ENCODE measurements at places on chromosomes 13 and 19.

DNA sequence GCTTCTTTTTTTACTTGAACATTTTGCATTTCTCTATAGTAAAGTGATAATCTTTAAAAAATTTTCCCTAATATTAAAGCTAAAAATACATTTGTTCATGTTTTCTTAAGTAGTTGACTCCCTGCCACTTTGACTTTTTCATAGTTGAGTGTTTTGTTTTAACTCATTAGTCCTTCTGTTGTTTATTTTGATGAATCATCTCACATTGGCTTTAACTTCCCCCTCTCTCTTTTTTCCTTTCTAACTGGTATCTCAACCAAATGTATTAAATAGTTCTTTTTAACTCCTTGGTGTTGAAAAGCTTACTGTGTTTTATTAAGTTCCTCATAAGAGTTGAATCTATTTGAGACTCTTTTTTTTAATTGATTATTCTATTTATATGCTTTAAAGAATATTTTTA, 2.8 kb downstream of the TNFSF13B start:
- peak; percentile 64 for DNase-seq

DNA sequence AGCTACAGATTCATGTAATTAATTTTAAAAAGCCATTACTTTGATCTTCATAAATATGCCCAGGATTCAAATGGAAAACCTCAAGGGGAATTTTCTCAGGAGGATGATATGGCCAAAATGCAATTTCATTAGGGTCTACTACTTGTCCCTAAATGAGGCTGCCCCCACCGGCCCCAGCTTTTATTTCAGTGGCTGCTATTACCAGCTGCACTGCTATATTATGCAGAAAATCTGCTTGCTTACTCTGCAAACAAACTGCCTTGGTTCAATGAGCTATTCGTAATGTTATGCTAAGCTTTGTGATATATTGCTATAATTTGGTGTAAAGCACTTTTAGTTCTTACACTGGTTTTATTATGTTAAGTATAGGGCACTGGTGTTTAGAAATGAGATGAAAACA, 137.3 kb upstream of the TMTC4 start:
- DNase-seq, result no peak

DNA sequence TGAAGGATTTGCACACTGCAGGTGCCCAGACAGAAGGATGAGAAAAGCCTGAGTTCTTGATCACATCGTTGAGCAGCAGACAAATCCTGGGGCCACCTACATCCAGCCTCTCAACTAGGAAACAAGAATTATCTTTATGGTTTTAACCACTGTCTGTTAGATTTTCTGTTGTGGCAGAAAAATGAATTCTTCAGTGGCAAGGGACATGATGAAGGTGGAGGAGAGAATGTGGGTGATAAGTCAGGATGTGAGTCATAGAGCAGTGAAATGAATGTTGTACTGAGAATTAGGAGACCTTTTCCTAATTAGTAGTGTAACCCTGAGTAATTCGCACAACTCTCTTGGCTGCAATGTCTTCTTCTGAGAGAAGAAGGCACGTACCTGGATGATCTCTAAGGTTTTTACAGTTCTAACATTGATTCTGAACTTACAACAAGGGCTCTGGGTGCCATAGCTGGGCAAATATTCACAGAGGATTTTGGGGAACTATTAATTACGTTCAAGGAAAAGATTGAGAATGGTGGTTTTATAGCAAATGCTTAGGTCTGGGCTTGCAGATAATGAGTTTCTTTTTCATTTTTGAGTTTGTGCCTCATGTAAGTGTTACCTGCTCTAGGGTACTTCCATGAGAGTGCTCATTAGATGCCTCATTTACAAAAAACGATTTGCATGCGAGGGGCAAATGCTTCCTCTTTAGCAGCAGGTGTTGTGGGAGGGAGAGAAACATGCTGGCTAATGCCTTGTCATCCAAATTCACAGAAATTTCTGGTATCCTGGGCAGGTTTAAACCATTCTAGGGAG, 111.0 kb upstream of the KL start:
- peak; percentile 36 for DNase-seq

DNA sequence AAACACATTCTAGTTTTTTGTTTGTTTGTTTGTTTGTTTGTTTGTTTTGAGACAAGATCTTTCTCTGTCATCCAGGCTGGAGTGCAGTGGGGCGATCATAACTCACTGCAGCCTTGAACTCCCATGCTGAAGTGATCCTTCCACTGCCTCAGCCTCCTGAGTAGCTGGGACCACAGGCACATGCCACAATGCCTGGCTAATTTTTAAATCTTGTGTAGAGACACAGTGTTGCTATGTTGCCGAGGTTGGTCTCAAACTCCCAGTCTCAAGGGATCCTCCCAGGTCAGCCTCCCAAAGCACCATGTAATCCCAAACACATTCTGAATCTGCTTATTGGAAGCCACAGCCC, 15.8 kb downstream of the PLA2G4C start:
- DNase-seq, result no peak

GRCh38 chr19:16946951-16947940, 58.4 kb downstream of the F2RL3 start:
- DNase-seq, result no peak

DNA sequence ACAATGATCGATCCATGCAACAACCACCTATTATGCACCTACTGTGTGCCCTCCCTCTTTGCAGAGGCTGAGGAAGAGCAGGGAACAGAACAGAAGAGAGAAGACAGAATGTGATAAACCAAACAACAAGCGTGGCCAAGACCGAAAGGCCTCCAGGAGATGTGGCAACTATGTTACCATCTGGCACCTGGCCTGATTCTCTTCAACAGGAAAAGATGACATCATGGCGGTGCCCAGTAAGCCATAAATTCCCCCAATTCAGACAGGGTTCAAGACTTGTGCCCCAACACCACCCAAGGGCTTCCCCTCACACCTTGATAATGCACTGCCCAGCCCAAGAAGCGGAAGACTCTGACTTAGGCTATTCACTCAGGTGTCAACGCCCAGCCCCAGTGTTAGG, 44.3 kb downstream of the SLC7A1 start:
- DNase-seq, result no peak

DNA sequence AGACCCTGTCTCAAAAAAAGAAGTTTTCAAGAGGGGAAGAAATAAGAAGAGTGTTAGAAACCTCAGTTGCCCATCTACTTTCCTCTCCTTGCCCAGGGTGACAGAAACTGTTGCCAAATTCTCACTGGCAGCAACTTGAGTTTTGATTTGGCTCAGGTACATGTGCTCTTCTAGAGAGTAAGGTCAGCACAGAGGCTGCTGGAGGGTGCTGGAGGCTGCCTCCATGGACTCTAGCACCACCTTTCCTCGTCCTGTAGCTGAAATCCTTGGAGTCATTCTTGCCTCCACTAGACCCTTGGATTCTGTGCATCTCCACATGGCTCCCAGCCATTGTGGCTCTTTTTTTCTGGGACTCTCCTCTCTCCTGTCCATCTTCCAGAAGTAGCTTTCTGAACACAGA, 149.1 kb downstream of the TM9SF2 start:
- no peak for DNase-seq

DNA sequence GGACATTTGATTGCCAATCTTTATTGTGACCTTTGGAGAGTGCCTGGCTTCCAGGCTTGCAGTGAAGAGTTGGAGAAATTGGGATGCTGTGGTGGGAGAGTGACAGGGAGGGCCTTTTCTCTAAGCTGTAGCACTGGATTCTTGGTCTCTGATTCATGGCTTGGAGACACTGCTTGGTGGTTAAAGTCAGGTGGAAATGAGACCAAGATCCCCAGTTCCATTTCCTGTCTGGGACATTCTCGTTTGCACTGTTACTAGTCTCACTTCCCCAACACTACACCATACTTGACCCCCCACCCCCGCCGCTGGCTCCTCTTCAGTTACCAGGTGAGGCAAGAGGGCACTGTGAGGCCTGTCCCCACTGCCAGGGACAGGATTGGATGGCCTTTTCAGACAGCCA, 2.9 kb downstream of the SUPT5H start:
- no peak for DNase-seq

DNA sequence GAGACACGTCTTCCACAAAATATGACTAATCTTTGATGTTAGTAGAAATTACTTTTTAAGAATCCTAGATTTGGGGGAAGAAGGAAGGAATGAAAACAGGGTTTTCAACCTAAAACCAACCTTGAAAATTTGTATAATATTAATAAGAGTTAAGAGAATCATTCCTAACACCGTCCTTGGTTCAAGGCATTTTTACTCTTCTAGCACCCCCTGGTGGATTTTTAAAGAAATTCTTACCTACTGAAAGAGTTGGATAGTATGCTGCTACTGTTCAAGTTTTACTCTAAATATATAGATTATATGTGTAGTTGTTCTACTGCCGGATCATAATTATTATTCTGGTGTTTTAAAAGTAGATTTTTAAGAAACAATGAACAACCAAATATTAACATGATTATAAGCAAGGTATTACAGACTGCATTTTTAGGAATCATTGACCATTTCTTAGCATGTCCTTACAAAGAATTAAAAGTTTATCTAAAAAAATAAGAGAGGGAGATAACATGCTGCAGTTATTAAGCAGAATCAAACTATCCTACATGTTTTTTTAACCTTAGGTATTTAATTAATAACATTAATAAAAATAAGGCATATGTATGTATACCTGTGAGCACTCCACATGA, 7.4 kb upstream of the SLITRK6 start:
- DNase-seq, result peak; percentile 85

DNA sequence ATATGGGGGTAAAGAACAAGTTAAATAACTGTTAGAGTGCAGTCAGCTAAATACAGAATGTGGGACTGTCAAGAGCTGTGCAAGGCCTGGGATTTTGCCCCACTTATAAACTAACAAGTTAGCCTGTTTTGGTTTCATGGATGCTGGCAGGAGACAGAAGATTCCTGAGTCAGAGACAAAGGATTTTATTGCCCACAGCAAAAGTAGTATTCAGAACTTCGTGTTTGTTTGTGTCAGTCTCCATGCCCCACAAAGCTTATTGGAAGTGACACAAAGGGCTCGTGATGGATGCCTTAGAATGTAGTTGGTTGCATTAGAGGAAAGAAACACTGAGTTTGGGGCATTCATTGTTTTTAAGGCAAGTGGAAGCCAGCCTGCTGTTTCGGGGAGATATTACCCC, 22.2 kb upstream of the SPRYD7 start:
- no peak for DNase-seq

- DNase-seq, result no peak
Measured at GRCh38 chr13:103351035-103351828, 285.0 kb upstream of the SLC10A2 start.

GRCh38 chr13:78596399-78596735, 7.0 kb downstream of the POU4F1 start:
- DNase-seq, result no peak

GRCh38 chr19:35355791-35356460, 2.3 kb upstream of the FFAR3 start:
- DNase-seq, result no peak

- no peak for DNase-seq
Measured at GRCh38 chr19:54425382-54425723, 10.1 kb downstream of the TTYH1 start.

DNA sequence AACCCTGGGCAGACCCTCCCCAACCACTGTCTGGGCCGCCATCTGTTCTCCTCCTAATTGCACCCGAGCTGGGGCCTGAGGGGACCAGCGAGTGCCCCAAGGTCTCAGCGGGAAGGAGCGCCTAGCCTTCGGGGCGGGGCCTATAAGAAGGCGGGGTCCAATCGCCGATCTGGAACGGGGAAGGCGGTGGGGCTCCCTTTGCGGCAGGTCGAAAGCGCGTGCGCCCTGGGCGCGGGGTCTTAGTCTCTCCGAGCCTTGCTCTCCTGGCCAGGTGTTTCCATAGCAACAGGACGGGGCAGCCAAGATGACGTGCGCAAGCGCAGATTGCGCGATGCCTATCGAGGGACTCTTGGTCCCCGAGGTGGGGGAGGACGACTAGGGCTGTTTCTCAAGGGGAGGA, 2.8 kb downstream of the MAST1 start:
- peak; percentile 72 for DNase-seq

DNA sequence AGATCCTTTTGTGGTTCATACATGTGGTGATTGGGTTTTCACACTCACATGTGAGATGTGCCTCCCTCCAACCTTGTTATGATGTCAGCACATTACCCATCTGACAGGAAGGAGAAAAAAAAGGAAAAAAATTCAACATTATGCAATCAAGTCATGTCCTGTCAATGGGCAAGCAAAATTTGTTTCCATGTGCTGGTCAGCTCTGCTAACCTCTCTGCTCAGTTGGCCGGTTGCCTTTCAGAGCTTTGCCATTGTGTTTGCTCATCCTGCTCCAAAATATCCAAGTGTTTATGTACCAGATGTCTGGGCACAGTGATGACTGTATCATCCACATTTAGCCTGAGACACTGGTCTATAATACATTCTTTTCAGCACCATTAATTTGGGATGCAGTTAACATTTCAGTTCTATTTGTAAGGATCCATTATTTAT, 27.0 kb upstream of the METTL21C start:
- no peak for DNase-seq

DNA sequence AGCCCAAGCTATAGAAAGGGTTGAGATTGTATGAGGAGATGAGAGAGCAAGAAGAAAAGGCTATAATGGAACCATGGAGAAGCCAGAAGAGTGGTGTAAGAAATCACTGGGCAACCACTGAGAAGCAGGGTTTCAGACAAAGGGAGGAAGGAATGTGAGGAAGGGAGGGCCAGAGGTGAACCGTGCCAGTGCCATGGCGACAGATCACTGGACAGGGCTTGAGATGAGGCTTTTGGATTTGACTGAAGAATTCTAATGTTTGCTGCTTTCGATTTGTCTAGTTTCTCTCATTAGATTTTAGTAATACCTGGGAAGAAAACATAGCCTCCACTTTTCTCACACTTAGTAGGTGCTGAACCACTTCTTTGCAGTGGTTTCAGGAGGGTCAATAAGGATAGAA, 6.3 kb upstream of the GPR183 start:
- no peak for DNase-seq

DNA sequence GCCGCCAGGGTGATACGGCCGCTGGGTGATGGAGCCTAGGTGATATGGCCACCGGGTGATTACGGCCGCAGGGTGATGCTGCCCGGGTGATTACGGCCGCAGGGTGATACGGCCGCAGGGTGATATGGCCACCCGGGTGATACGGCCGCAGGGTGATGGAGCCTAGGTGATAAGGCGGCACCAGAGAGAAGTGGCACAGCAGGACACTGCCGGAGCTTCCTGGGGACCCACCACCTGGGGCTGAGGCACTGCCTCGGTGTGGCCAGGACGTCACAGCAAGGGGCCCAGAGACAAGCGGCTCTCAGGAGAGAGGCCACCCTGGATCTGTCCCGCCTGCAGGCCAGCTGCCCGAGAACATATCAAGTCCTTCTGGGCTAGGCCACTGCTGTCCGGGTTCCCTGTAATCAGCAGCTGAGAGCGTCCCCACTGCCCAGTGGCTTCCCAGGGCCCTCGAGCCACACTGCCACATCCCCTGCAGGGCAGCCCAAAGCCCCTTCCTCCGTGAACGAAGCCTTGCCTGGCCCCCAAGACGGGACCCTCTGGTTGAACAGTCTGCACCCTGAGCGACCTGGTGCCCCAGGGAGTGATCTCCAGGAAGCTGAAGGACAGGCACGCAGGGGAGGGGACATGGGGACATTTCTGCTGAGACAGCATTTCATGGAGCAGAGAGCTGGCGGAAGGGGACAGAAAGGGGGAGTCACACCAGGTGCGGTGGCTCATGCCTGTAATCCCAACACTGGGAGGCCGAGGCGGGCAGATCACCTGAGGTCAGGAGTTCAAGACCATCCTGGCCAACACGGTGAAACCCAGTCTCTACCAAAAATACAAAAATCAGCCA, 22.1 kb downstream of the ZNF787 start:
- DNase-seq, result no peak

GRCh38 chr13:107568181-107568580, 647.2 kb downstream of the LIG4 start:
- no peak for DNase-seq

GRCh38 chr13:99172951-99173350, 27.7 kb upstream of the UBAC2 start:
- no peak for DNase-seq

All from hematopoietic multipotent progenitor cell treated with erythropoietin and hydrocortisone succinate and interleukin-3 and kit ligand, for 4 days (in vitro differentiated cells).